Endothelial cell of coronary artery (primary cell): ENCODE measurements at places on chromosomes 7 and 10. TPM values are rescaled to one million over a fixed set of nuclear protein-coding genes. Genes with fewer than 3 reads are reported as not detected.

The STEAP2 gene
- 0.81 and 1.2 TPM in 2 replicates for total RNA-seq

The MBL2 gene
- not detected in 2 replicates for total RNA-seq

The DPY19L1 gene
- total RNA-seq = 63.2 and 64.9 TPM in 2 replicates

The MMRN2 gene
- total RNA-seq = 316 and 430 TPM in 2 replicates
